ENCODE measurements at places on chromosomes 12 and 14. TPM values are rescaled to one million over a fixed set of nuclear protein-coding genes. Genes with fewer than 3 reads are reported as not detected.

The CCDC196 gene
- not detected for total RNA-seq

The KRT80 gene
- total RNA-seq, result not detected

The ZBTB25 gene
- total RNA-seq, result 11.3 TPM

DNA sequence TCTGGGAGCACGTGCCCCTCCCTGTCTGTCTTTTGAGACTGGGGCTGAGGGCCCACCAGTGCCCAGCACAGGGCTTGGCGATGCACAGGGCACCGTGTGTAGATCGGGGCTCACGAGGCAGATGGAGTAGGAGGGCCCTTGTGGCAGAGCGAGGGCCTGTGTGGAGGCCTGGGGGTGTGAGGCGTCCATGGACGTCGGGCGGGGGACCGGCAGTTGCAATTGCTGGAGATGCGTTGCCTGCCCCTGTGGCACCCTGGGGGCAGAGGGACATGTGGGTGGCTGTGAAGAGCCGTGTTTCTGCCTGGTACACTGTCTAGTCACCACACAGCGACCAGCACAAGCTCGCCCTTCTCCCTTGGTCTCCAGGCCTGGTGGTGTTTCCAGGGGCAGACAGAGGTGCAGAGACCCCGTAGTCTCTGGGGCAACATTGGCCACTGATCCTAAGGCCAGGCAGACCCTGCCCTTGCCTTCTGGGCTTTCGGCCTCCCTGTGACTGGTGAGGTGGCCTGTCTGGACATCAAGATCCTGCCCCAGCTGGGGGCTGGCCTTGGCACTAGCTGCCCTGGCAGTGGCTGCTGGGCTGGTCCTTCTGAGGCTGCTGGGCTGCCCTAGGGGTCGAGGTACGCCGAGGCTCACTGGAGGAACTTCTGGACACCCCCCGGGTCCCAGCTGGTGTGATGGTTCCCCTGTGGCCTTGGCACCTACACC lies 14.5 kb downstream of the KIF26A start:
- no peak overlapping the region for H3K27ac ChIP-seq
- H3K4me3 ChIP-seq, result no peak overlapping the region
- no peaks in the 10 kb centered on the region for H3K36me3 ChIP-seq
